ENCODE measurements at places on chromosomes 6 and 20. TPM values are rescaled to one million over a fixed set of nuclear protein-coding genes. Genes with fewer than 3 reads are reported as not detected.

LRFN2 gene
- total RNA-seq, result not detected

MCHR2 gene
- not detected for total RNA-seq

OTOR gene
- total RNA-seq, result not detected

LAMA4 gene
- not detected for total RNA-seq

ZNF391 gene
- total RNA-seq, result 2.8 TPM

GRCh38 chr6:169271158-169271876 is 17.7 kb upstream of the THBS2 start:
- no peaks in the 10 kb centered on the region for H3K36me3 ChIP-seq
- DNase-seq, result no peak
- no peak overlapping the region for H3K27ac ChIP-seq
- no peaks in the 10 kb centered on the region for H3K27me3 ChIP-seq
- no peak overlapping the region for H3K4me3 ChIP-seq
- H3K4me1 ChIP-seq, result no peaks in the 10 kb centered on the region

- H3K27ac ChIP-seq, result no peak overlapping the region
- peaks cover 3% of the 10 kb centered on the region for H3K36me3 ChIP-seq
- H3K4me1 ChIP-seq, result no peaks in the 10 kb centered on the region
- no peak overlapping the region for H3K4me3 ChIP-seq
- H3K27me3 ChIP-seq, result peaks cover 2% of the 10 kb centered on the region
- no peak for DNase-seq
Observed at GRCh38 chr20:13274275-13274861, 53.3 kb downstream of the ISM1 start.

GRCh38 chr6:33589731-33590530 is 9.9 kb upstream of the BAK1 start:
- no peak overlapping the region for H3K4me3 ChIP-seq
- no peaks in the 10 kb centered on the region for H3K27me3 ChIP-seq
- H3K27ac ChIP-seq, result no peak overlapping the region
- no peaks in the 10 kb centered on the region for H3K36me3 ChIP-seq
- H3K4me1 ChIP-seq, result peaks cover 38% of the 10 kb centered on the region

DNA sequence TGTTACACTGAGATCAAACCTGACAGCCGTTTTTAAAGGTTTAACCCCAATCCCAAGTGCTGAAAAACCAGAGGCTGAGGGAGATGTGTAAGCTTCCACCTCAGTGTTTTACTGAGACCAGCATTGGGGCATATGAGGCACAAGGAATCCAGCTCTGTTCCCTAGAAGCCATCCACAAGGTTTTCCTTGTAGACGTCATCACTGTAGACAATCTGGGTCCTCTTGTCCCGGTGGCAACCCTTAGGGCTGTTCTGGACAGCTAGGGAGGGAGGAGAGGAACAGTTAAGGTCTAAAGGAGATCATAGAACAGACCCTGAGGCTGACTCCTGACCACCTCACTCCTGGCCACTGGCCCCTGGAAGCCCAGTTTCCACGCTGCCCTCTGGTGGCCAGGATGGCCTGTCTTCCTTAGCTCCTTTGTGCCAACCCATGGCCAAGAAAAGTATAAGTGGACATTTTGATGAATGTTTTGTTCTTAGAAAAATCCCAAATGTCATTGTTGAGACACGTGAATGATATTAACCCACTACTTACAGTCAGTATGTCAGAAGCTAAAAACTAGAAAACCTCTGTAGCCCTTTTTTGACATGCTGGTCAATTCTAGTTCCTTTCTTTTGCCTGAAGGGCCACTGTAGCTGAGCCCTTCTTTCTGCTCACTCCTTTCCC is 6.4 kb downstream of the CFB start:
- DNase-seq, result peak; percentile 60
- H3K27ac ChIP-seq, result no peak overlapping the region
- peaks cover 3% of the 10 kb centered on the region for H3K4me1 ChIP-seq
- H3K4me3 ChIP-seq, result no peak overlapping the region

DNA sequence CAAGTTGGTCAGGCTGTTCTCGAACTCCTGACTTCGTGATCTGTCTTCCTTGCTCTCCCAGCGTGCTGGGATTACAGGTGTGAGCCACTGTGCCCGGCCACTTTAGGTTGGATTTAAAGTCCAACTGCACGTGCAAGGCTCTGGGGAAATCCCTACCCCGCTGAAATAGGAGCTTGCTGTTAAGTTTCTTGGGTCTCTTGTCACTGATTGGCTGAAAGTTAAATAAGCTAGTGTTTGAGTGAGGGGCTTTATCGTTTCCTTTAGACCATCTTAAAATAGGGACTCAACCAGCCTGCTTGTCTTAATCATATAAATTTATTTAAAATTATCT is 11.1 kb upstream of the SERINC1 start:
- H3K27me3 ChIP-seq, result no peaks in the 10 kb centered on the region
- H3K4me3 ChIP-seq, result no peak overlapping the region
- DNase-seq, result no peak
- no peaks in the 10 kb centered on the region for H3K36me3 ChIP-seq
- no peaks in the 10 kb centered on the region for H3K4me1 ChIP-seq

GRCh38 chr20:38932457-38933120 is 6.4 kb downstream of the FAM83D start:
- H3K36me3 ChIP-seq, result peaks cover 12% of the 10 kb centered on the region
- H3K27me3 ChIP-seq, result no peaks in the 10 kb centered on the region
- H3K4me3 ChIP-seq, result no peak overlapping the region
- peaks cover 19% of the 10 kb centered on the region for H3K4me1 ChIP-seq
- H3K27ac ChIP-seq, result no peak overlapping the region

- no peak for DNase-seq
- H3K27me3 ChIP-seq, result no peaks in the 10 kb centered on the region
- H3K27ac ChIP-seq, result no peak overlapping the region
- no peaks in the 10 kb centered on the region for H3K4me1 ChIP-seq
- H3K36me3 ChIP-seq, result no peaks in the 10 kb centered on the region
Observed at GRCh38 chr6:12353731-12354130, 63.6 kb downstream of the EDN1 start.

DNA sequence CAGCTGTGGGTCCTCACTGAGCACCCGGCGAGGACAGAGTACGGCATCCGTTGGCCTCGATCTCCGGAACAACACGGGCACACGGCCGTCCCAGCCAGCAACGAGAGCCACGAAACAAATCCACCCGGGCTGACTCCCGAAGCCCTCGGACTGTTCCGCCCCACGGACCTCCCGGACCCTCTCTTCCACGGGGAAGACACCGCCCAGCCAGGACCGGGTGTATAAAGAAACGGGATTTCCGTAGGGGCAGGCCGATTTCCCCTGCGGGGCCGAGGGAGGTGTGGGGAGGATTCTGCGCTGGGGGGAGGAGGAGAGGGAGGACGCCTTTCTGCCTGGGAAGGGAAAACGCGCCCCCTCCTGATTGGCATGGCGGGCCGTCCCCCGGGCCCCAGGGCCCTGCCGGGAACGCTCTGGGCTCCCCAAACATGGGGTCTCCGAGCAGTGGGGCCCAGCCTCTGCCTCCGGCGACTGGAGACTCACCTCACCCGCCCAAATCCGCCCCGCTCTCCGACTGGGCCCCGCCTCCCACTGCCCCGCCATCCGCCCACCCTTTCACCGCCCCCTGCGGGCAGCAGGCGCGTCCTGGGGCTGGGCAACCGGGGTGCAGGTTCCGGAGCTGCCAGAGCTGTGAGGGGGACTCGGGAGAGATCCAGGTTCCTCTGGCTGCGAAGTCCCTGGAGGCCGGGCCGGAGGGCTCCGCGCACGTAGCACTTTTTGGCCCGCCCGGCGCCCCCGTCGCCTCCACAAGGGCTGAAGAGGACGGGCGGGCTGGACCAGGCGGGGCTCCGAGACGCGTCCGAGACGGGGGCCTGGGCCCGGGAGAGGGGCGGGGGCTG is 679 bp upstream of the PPDPF start:
- peaks cover 11% of the 10 kb centered on the region for H3K4me1 ChIP-seq
- H3K27me3 ChIP-seq, result no peaks in the 10 kb centered on the region
- peak overlapping the region; percentile 78 for H3K4me3 ChIP-seq

DNA sequence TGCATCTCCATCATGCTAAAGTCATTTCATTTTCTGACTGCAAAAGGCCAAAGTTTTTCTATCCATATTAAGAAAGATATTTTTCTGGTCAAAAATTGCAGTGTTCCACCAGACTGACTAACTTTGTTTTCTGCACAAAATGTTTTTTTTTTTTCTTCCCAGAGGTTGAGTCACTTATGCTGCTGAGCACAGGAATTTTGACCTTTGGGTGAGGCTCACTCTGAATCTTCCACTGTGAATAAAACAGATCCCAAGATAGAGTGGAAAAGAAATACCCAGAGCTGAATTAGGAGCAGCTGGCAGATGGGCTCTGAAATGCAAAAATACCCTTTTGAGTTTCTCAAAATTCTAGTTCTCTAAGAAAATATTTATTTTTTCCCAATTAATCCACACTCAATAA is 996.8 kb downstream of the KIF16B start:
- no peaks in the 10 kb centered on the region for H3K27me3 ChIP-seq
- no peaks in the 10 kb centered on the region for H3K36me3 ChIP-seq
- H3K27ac ChIP-seq, result no peak overlapping the region
- H3K4me1 ChIP-seq, result no peaks in the 10 kb centered on the region
- DNase-seq, result no peak

GRCh38 chr20:53660947-53661381 is 67.3 kb upstream of the ZNF217 start:
- peak overlapping the region; percentile 81 for H3K4me3 ChIP-seq
- peaks cover 56% of the 10 kb centered on the region for H3K4me1 ChIP-seq
- H3K36me3 ChIP-seq, result peaks cover 1% of the 10 kb centered on the region

DNA sequence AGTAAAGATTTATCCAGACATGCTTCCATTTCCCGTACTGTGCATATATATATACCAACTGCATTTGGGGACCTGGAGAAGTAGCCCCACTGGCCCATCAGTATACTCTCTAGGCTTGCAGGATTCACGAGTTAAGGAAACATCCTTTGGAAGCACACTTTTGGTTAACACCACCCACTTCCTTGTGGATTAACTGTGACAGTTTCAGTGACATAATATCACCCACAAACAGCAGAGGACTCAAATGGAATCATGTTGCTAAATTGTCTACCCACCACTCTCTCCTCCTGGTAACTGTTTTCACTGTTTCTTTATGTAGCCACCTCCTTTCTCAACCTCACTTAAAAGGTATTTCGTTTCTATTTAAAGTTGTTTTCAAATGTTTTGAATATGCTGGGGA is 55.0 kb downstream of the PROKR2 start:
- peaks cover 3% of the 10 kb centered on the region for H3K4me1 ChIP-seq
- H3K4me3 ChIP-seq, result no peak overlapping the region
- no peaks in the 10 kb centered on the region for H3K36me3 ChIP-seq
- H3K27ac ChIP-seq, result no peak overlapping the region
- no peak for DNase-seq
- peaks cover 16% of the 10 kb centered on the region for H3K27me3 ChIP-seq

GRCh38 chr6:45479834-45480751 is 102.4 kb upstream of the SUPT3H start:
- H3K4me3 ChIP-seq, result no peak overlapping the region
- peaks cover 15% of the 10 kb centered on the region for H3K4me1 ChIP-seq
- DNase-seq, result peak; percentile 11
- H3K36me3 ChIP-seq, result peaks cover 13% of the 10 kb centered on the region
- H3K27ac ChIP-seq, result no peak overlapping the region
- no peaks in the 10 kb centered on the region for H3K27me3 ChIP-seq

DNA sequence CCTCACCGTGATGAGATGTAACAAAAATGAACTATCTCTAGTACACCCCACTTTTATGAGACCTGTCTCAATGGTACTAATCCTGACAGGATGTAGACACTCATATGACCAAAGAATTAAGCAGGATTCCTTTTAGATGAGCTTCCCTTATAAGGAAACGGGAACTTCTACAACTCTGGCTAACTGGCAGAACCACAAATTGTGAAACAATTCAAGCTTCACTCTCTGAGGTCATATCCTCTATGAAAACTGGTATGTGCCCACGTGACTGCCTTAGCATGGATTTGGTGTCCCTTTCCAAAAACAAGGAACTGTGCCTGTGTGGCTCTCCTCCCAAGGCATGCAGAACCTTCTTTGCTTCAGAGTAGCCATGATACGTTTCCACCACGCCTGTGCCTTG is 14.1 kb upstream of the CPNE5 start:
- no peaks in the 10 kb centered on the region for H3K27me3 ChIP-seq
- no peak overlapping the region for H3K27ac ChIP-seq
- H3K36me3 ChIP-seq, result peaks cover 64% of the 10 kb centered on the region
- no peak overlapping the region for H3K4me3 ChIP-seq
- DNase-seq, result no peak

DNA sequence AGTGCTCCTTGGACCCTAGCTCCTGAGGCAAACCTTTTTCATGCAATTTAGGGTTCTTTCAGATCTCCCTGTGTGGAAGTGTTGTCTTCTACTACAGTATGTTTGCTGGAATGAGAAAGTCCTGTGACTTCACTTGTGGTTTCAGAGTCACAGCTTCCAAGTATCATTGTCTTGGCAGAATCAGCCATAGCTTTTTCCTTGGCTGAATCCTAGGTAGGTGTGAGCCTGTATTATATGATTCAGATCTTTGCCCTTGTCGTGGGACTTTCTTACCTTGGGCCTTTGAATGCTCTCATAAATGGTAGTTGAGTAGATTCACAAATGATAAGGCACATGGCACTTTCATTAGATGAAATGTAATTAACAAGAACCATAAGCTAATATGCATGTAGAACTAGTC is 16.5 kb downstream of the CARMIL1 start:
- peaks cover 20% of the 10 kb centered on the region for H3K4me1 ChIP-seq
- DNase-seq, result no peak
- H3K36me3 ChIP-seq, result no peaks in the 10 kb centered on the region
- no peak overlapping the region for H3K4me3 ChIP-seq
- H3K27ac ChIP-seq, result no peak overlapping the region

- H3K27me3 ChIP-seq, result peaks cover 7% of the 10 kb centered on the region
- H3K4me3 ChIP-seq, result no peak overlapping the region
- H3K36me3 ChIP-seq, result no peaks in the 10 kb centered on the region
- no peak for DNase-seq
- peaks cover 7% of the 10 kb centered on the region for H3K4me1 ChIP-seq
- no peak overlapping the region for H3K27ac ChIP-seq
Observed at GRCh38 chr6:152462716-152463115, 174.4 kb downstream of the SYNE1 start.

- H3K4me3 ChIP-seq, result no peak overlapping the region
- DNase-seq, result peak; percentile 54
Observed at GRCh38 chr6:44304282-44305199, 8.6 kb downstream of the AARS2 start.

- no peaks in the 10 kb centered on the region for H3K27me3 ChIP-seq
- H3K27ac ChIP-seq, result peak overlapping the region; percentile 98
- no peak overlapping the region for H3K4me3 ChIP-seq
- peaks cover 5% of the 10 kb centered on the region for H3K36me3 ChIP-seq
- no peak for DNase-seq
Observed at GRCh38 chr6:139028215-139028657, 309 bp upstream of the ABRACL start.

Data from activated CD8-positive, alpha-beta T cell treated with anti-CD3 and anti-CD28 coated beads for 36 hours (primary cell).